Hematopoietic multipotent progenitor cell (in vitro differentiated cells): ENCODE measurements at places on chromosomes 4 and X. TPM values are rescaled to one million over a fixed set of nuclear protein-coding genes. Genes with fewer than 3 reads are reported as not detected.

DNA sequence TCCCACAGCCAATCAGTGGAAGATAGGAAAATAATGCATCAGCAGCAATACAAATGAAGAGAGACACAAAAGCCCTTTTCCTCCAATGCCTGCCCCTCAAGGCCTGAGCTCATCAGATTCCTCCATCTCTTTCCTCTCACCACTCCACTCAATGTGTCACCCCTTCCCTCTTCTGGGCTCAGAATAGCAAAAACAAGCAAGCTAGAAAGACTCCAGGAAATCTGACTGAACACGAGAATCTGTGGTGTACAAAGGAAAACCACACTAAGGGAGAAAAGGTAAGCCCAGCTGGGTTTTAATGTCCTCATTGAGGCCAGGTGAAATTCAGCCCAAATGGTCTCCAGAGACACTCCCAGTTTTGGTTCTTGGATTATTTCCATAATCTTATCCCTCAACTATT lies 46.3 kb downstream of the ARHGEF9 start:
- no peak for DNase-seq

- no peak for DNase-seq
Observed at GRCh38 chrX:8048466-8048865, 121.3 kb upstream of the PNPLA4 start.

- peak; percentile 16 for DNase-seq
Observed at GRCh38 chrX:119028733-119029330, 44.0 kb upstream of the CT47C1 start.

Gene SHROOM2
- under 0.01 TPM for total RNA-seq

Gene UGT2B17
- not detected for total RNA-seq

Gene MAML3
- 27.2 TPM for total RNA-seq

Gene PCSK1N
- total RNA-seq: 1.1 TPM

Gene USP38
- 25.3 TPM for total RNA-seq

Gene IBSP
- total RNA-seq: not detected
